ENCODE measurements at places on chromosomes 2 and 18.

- DNase-seq = no peak
These were observed 606.5 kb downstream of the CPS1 start for GRCh38 chr2:211162911-211163310.

DNA sequence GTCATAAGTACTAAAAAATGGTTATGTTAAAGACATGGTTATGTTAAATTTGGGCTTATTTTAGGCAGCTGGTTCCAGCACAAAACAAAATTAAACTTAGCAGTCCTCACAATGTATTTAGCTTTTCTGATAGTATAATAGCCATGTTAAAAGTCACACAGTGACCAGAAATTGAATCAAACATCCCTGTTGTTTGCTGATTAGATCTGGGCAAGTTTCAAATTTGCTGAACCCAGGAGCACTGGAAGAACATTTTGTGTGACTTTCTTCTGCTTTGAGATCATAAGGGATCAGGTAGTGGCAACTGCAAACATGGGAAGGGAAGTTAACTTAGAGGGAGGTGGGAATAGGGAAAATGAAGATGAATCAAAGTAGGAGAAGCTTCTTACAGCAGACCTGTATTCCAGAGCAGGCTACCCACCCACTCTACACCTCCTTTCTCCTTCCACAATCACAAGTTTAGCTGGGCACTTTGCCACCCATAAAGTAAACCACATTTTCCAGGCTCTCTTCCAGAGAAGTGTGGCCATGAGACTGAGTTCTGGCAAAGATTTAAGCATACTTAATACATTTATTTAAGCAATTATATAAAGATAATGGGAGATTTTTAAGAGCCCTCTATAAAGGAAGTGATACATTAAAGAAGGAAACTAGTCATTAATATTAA, 616.1 kb upstream of the LRATD1 start:
- DNase-seq = no peak

GRCh38 chr2:146228466-146229058, 1616.3 kb upstream of the ACVR2A start:
- DNase-seq = no peak

DNA sequence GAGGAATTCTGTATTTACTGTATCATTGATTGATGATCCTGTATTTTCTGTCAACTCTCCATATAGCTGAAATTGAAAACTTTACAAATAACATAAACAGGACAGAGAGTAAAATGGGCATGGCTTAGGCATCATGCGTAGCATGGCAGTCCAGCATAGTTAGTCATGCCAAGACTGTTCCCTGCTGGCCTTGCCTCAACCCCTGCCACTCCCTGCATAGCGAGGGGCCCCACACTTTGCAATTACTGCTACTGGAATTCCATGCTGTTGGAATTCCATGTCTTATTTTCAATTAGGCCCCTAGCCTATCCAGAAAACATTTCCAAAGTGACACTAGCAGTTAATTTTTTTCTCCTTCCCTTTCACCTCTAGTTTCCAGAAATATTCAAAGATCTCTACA, 15.1 kb upstream of the SOX11 start:
- DNase-seq = no peak

DNA sequence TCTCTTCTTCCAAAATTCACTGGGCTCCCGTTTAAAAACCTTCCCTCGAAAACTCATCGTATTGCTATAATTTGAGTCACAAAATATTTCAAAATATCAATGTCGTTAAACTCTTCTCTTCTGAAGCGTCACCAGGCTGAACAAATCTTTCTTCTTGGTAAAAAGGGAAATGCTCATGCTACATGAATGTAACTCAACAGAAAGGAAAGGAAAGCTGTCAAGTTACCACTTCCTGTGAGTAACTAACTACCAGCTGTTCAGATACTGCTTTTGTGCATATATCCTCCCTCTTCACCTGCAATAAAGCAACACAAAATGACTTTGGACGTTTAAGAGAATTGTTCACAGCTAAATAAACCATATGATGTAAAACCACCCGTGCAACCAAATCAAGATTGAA, 95.4 kb downstream of the DOCK10 start:
- no peak for DNase-seq

DNA sequence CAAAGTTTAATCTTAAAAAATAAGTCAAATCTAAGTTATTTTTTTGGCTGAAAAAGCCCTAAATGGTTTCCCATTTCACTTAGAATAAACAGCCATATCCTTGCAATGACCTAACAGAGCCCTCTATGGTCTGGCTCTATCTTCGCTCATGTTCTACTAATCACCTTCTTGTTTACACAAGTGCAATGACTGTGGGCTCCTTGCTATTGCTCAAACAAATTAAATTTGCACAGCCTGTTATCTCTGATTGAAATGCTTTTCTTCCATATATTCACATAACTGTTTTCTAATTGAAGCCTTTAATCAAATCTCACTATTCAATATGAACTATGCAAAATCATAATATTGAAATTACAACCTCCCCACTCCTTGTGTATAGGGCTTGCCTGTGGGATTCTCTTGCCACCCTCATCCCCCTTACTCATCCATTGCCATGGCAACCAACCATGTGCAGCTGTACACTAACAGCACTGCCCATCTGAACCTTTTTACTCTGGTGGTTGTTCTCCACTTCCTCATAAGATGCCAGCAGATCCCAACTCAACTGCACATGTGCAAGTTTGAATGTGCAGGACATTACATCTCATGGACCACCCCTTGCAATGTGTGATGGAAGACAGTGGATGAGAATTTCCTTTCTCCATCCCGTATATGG, 1083.2 kb downstream of the SOCS6 start:
- no peak for DNase-seq

- DNase-seq = no peak
These were observed 11.6 kb downstream of the STK11IP start for GRCh38 chr2:219609149-219609750.

DNA sequence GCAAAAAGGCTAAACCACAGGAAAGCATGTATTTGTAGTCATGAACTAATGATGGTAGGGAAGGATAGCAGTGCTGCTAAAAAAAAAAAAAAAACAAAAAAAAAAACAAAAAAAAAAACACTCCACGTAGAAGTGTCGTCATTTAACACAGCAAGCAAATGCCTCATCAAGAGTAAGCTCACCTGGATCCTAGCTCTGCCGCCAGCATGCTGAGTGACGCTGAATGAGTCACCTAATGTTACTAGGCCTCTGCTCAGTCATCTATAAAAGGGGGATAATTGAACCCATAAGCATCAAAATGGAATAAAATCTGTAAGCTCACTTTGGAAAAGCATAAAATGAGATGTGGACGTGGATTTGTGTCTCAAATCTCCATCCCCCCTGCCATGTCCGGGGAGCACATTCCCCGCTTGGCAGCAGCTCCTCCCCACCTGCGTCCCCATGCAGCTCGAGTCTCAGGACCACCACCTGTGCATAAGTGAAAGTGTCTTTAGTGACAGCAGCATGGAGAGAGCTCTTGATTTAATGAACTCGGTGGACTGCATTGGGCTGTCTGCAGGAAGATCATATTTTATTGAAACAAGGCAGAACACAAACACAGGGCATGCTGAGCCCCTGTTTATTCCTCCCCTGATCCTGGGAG, 427.5 kb downstream of the LRATD1 start:
- DNase-seq = no peak
